ENCODE measurements at places on chromosomes 5 and 9.

DNA sequence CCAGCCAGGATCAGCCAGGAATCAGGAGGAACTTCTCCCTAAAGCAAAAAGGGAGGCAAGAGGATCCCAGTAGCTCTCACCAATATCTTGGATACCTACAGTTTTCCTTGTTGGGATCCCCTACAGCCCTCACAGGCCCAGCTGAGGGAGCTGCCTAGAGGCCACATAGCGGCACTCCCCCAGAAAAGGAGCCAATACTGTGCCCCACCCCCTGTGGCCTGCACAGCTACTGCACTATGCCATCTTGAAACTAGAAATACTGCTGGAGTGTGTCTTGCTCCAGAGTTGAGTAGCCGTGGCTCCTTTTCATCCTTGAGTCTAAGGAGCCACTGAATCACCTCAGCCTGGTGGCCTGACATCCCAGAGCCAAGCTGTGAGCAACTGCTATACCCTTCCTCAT lies 22.3 kb upstream of the TRPM6 start:
- DNase-seq, result no peak

DNA sequence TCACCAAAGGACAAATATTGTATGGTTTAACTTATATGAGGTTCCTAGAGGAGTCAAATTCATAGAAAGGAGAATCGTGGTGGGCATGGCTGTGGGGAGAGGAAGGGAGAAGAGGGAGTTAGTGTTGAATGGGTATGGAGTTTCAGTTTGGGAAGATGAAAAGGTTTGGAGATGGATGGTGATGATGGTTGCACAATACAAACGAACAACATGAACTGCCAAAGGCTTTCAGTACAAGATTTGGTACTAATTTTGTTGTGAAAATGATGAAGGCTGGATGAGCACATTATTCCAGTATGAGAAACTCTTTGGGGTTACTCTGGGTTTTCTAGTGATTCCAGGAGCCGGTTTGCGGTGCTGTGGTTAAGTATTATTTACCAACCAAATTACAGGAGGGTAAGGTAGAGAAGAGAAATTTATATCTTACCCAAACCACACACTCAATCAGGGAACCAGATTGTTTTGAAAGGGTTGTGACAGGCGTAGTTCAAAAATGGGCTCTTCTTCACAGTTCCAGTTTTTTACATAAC lies 112.0 kb upstream of the TBC1D2 start:
- no peak for DNase-seq

GRCh38 chr5:137595396-137596079 lies 96.4 kb upstream of the SPOCK1 start:
- no peak for DNase-seq

DNA sequence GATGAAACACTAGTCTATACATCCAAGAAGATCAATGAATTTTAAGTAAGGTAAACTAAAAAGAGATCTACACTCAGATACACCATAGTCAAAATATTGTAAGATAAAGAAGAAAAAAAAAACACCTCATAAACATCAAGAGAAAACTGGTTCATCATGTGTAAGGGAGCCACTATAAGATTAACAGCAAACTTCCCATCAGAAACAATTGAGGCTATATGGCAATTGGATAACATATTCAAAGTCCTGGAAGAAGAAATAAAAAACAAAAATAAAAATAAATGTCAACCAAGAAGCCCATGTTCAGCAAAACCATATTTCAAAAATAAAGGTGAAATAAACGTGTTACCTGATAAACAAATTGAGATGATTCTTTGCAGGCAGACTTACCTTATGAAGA lies 3.6 kb downstream of the OR13C8 start:
- no peak for DNase-seq

GRCh38 chr5:90055831-90056328 lies 353.7 kb downstream of the CETN3 start:
- no peak for DNase-seq

- no peak for DNase-seq
Measured at GRCh38 chr9:97556721-97557605, 55.5 kb downstream of the TMOD1 start.

DNA sequence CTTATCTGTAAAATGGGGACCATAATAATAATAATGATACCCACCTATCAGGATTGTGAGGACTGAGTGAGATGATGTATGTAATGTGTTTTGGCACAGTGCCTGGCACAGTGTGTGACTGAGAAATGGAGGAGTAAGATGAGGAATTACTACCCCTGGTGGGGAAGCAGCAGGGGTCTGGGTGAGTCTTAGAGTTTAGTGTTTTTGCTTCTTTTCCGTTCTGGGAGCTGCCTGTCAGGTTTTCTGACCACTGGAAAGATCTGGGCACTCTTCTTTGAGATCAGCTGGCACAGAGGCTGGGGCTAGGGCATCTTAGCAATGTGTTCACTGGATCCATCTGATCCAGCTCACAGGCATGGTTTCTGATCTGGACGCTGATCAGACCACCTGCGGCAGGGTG lies 8.5 kb downstream of the LCP2 start:
- DNase-seq, result no peak

GRCh38 chr5:171386861-171387344 lies 746 bp upstream of the NPM1 start:
- DNase-seq, result no peak

DNA sequence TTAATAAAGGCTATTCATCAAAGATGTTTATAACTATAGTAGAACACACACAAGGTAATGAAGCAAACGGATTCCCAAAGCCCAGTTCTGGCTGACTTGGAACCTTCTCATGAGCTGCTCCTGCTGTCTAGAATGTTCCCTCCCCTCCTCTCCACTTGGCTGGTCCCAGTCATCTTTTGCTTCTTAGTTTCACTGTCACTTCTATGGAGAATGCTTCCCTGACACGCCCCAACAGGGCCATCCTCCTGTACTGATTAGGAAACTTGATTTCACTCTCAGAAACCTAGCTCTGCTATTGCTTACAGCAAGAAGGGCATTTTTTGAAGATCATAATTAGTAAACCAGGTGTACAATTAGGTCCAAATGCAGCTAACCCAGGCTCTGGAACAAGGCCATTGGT lies 3.2 kb upstream of the RAPGEF1 start:
- no peak for DNase-seq

DNA sequence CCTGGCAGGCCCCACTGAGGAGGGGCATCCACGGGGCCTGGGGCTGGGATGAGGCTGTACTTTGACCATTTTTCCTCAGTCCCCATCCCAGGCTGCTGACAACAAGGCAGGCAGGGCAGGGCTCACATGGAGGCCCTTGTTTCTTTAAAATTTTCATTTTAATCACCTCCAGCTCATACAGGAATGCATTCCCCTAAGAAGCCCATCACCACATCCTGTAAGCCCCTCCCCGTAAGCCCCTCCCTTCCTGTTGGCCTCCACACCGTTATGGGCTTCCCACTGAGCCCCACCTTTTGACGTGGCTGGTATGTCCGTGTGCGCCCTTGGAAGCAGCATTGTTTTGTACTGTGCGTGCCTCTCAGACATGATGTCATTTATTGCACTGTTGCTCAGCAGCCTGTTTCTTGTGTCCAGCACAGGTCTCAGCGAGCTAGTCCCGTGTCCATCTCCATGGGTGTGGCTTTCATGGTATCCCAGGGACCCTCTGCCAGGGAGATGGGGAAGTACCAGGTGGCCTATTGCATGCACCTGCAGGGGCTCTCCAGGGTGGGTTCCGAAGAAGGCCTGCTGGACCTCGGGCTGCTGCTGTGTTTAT lies 22.4 kb downstream of the PHF2 start:
- DNase-seq, result no peak

GRCh38 chr5:63962279-63962678 lies at the start of gene HTR1A:
Gene HTR1A, minus strand, starts transcription at chr5:63962445. Its CDS starts 726 bp downstream, at chr5:63961719.
- DNase-seq, result no peak

DNA sequence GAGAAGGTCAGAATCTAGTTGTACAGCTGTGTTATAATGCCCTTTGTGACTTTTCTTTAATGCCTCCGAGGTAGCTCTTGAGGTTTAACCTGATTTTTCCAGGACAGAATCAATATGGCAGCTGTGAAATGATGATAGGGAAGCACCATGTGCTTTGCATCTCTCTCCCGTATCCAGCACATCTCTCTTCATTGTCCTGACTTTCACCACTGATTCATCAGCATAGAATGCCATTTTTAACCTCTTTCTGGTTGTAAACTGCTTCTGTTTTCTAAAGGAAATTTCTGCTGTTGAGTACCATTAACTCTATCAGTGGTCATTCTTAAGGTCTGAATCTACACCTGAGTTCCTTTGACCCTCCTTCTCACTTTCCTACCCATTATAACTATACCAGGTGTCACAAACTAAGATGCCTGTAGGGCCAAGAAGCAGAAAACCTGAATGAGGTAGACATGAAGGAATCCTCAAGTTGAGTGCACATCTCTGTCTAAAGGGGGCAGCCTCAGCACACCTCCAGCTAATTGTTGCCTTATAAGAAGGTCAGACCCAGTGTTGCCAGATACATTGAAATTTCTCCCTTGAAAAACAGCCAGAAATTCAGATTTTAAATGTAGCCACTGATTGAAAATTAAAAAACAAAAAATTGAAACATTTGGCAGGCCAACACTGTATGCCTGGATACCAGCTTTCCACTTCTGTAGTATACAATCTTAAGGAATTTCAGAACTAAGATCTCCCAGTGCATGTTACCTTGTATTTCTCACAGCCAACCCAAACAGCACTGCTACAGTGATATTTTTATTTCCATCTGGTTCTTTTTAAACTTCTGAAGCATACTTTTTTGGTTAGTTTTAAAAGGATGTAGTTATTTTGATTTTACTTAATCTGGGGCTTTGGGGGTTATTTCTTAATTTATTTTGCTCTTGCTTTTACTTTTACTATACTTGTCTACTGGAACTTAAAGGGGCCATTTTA lies 35.8 kb upstream of the TLX3 start:
- peak; percentile 25 for DNase-seq

GRCh38 chr5:147051193-147051592 lies 172.6 kb upstream of the PPP2R2B start:
- no peak for DNase-seq

- DNase-seq, result no peak
Measured at GRCh38 chr5:168409591-168410458, 76.4 kb upstream of the RARS1 start.

- no peak for DNase-seq
Measured at GRCh38 chr5:106408570-106408969, 1262.2 kb downstream of the EFNA5 start.

DNA sequence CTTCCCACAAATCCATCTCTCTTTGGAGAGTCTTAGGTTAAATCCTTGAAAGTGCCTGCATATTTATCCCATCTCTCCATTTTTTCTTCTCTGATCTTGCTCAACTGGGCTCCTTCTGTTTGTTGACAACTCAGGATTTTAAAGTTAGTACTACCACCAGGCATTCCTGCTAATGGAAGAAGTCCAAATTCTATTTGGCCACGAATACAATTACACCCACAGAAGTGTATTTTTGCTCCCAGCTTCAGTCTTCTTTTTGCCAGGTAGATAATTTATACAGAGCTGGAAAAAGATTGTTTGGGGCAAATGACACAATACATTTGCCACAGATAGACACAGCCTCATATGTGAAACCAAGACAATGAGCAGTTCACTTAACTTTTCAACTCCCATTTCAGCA lies 74.8 kb downstream of the CETN3 start:
- no peak for DNase-seq

GRCh38 chr5:172869691-172870090 lies 35.6 kb downstream of the ERGIC1 start:
- DNase-seq, result no peak

GRCh38 chr5:60436518-60436917 lies 263.4 kb downstream of the DEPDC1B start:
- DNase-seq, result no peak

GRCh38 chr5:143515829-143516228 lies 112.3 kb upstream of the NR3C1 start:
- DNase-seq, result no peak

DNA sequence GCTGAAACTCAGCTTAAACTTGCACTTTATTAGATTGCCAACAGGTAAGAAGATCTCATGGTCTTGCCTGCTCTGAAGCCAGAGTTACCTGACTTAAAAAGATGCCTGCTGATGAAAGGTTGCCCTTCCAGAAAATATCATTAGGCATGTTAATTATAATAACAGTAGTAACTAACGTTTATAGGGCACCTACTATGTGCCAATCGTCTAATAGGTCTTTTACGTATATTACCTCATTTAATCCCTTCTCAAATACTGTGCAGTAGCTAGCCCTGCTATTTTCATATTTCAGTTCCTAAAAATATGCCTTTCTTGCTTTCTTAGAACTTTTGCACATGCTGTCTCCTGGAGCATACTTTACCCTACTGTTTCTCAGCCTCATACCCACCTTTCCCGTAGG lies 40.1 kb downstream of the TGFBR1 start:
- no peak for DNase-seq

- DNase-seq, result no peak
Measured at GRCh38 chr5:170523142-170523551, 19.3 kb downstream of the KCNIP1 start.

- DNase-seq, result no peak
Measured at GRCh38 chr5:67381236-67381880, 184.8 kb upstream of the CD180 start.

GRCh38 chr5:71731015-71731414 lies 11.9 kb downstream of the CARTPT start:
- no peak for DNase-seq

DNA sequence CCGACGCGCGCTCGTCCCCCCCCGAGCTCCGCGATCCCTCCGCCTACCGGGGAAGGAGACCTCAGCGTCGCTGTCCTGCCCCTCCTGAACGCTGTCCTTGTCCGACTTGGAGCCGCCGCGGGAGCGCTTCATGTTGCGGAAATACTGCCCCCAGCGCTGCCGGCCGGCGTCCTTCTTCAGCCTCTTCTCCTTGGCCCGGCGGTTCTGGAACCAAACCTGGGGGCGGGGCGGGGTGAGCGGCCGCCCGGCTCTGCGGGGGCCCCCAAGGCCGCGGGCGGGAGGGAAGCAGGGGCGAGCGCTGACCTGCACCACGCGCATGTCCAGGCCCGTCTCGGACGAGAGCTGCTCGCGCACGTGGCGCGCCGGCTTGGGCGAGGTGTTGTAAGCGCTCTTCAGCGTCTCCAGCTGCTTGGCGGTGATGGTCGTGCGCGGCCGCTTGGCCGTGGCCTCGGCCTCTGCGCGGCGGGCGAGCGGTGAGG lies 6.3 kb downstream of the LHX3 start:
- no peak for DNase-seq

DNA sequence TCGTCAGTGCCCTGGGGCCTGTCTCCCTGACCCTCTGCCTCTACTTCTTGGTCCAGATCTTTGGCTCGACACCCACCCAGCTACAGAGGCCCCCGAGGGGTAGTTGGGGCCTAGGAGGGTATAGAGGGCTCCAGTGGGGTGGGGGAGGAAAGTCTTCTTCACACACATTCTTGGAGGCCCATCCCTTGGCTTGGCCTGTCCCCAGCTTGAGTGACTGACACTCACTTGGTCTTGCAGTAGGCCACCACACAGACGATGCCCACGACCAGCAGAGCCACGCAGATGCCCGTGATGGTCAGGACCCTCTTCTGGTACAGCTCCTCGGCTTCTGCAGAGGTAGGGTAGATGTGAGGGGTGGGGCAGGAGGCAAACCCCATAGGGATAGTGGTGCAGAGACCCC lies 59.8 kb downstream of the PSD2 start:
- no peak for DNase-seq

DNA sequence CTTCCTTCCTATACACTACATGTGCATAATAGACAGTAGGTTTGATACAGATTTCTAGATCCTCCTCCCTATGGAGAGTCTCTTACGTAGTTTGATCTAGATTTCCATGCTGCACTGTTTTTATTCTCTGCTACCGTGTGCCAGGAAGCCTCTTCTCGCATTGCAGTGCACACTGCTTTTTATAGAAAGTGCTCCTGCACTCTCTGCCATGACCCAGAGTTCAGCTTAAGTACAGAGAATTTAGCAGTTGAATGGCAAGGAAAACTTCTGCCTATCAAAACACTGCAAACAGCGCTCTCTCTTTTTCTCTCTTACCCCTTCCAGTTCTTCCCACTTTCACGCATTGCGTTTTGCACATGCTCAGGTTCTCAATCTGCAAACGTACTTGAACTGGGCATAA lies 187.4 kb downstream of the ARHGAP26 start:
- no peak for DNase-seq
